ENCODE measurements at places on chromosomes 11 and 22.
A peak's percentile ranks its signal among the peaks of the same experiment; 100 is the strongest.

- no peak for DNase-seq
Observed at GRCh38 chr11:118343981-118344515, at the start of gene CD3G. Gene CD3G, plus strand, starts transcription at chr11:118344344. Its CDS starts 80 bp downstream, at chr11:118344424.

- no peak for DNase-seq
Observed at GRCh38 chr11:34271727-34272126, 86.1 kb downstream of the ABTB2 start.

GRCh38 chr22:48104766-48105165, 1342.3 kb downstream of the TBC1D22A start:
- no peak for DNase-seq

GRCh38 chr11:62487738-62488551, 58.7 kb downstream of the AHNAK start:
- DNase-seq = peak; percentile 27

DNA sequence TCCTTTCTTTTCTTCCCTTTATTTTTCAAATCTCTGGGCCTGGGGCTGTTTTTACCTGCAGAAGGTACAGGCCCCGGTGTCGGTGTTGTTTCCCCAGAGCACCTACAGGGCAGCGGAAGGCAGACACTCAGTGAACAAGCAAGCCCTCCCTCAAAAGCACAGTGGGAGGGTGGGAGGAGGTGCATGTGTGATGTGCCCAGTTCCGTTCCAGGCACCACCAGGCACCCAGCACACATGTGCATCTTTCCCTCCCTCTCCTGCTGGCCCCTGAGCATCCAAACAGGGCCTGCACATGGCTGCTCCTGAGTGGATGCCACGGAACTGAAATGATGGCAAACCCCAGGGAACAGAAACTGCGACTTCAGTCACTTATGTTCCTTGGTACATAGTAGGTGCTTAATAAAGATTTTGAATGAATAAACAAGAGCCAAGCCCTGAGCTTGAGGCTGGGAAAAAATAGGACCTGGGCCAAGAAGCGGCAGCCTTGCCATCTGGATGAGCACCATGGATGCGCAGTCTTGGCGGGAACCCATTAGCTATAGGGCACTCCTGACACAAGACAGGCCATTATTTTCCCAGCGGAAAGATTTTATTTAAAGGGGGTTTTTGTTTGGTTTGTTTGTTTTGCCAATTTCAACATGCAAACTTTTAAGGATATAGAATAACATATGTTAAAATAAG, 47.8 kb downstream of the ARRB1 start:
- DNase-seq = peak; percentile 73

DNA sequence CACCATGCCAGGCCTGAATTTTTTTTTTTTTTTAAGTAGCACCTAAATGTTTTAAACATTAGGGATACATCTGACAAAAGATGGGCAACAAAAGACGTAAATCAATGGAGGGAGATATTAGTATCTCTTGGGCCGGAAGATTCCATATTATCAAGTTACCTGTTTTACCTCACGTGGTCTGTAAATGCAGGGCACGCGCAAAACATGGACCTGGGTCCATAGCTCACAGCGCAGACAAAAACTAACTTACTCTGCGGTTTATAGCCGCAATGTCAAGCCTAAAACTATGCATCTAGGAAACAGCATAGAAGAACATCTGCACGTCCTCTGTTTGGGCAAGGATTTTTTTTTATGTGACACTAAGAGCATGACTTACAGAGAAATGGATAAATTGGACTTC, 31.5 kb upstream of the PANX2 start:
- DNase-seq = no peak

- no peak for DNase-seq
Observed at GRCh38 chr22:43861529-43861928, 784 bp downstream of the SULT4A1 start.

GRCh38 chr11:7597620-7598019, 75.7 kb downstream of the CYB5R2 start:
- no peak for DNase-seq

DNA sequence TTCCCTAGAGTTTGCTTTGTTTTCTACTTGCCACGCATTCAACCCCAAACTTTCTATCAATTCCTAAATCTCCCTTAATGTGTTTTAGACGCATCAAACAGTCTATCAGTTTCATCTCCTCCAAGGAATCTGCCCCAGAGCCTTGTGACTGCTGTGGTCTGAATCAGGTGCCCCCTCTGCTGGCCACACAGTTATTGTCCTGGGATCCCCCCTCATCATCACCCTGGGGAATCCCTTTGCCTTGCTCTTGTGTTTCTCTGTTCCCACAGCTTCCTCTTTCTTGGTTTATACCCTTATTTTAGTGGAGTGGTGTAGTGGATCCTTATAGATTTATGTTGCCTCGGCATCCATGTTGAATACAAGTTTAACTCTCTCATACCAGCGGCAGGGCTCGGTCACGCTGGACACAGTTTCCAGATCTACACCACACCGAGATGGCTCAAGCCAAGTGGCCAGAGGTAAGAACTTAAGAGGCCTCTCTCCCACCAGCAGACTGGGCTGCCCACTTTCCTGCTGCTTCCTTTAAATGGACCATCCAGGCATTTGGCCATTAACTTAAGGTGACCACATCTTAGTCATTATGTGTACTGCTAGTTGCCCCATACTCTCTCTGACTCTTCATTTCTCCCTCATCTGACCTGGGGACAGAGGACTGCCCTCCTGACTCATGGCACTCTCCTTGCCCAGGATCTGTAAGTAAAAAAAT, 8.2 kb downstream of the UPB1 start:
- no peak for DNase-seq

DNA sequence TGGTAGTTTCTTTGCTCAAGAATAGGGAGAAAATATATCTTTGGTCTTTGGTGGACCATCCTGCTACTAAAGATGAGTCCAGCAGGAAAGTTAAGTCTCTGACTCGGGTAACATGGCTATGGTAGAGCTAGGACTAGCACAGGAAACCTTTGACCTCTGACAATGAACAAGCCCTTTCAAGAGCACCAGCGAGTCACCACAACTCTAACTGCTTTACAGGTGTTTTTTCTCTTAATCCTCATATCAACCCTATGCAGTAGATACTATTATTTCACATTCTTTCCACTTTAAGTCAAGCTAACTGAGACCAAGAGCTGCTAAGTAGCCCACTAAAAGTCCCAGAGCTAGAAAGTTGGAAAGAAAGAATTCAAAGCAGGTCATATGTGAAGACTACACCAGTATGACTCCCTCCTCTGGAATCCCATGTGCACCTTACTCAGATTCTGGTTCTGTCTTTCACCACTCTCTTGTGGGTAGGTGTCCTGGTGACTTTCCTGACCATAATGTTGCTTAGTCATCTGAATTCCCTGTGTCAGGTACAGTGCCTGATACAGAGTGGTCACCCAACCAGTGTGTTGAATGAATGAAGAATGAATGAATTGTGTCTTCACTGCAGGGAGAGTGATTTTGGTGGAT, 53.8 kb upstream of the ME3 start:
- DNase-seq = no peak

GRCh38 chr11:22674470-22675439, 8.3 kb downstream of the GAS2 start:
- DNase-seq = no peak

DNA sequence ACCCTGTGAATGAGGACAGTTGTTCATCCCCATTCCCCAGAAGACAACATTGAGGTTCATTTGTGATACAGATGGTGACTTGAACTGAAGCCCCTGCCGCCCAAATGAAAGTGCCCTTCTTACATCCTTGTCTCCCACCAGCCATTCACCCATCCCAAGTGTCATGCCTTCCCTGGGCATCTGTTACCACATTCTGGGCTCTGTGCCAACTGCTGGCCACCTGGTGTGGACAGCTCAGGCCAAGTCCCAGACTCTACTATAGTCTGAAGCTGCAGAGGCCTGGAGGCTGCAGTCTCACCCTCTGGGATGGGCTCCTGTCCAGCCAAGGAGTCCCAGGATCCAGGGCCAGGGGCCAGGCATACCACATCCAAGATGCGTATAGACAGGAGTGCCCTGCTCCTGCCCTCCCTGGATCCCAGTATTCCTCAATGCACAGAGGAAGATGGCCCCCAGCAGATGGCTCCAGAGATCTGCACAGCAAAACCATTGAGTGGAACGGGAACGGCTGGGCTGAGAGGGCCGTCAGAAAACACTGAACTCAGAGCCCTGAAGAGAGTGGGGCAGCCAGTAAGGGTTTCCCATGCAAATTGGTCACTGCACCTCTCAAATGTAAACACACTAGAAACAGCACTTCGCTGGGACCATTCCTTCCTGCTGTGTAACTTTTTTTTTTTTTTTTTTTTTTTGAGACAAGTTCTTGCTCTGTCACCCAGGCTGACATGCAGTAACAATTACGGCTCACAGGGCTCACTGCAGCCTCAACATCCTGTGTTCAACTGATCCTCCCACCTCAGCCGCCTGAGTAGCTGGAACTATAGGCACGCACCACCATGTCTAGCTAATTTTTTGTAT, 22.8 kb downstream of the ARRB1 start:
- DNase-seq = peak; percentile 92

DNA sequence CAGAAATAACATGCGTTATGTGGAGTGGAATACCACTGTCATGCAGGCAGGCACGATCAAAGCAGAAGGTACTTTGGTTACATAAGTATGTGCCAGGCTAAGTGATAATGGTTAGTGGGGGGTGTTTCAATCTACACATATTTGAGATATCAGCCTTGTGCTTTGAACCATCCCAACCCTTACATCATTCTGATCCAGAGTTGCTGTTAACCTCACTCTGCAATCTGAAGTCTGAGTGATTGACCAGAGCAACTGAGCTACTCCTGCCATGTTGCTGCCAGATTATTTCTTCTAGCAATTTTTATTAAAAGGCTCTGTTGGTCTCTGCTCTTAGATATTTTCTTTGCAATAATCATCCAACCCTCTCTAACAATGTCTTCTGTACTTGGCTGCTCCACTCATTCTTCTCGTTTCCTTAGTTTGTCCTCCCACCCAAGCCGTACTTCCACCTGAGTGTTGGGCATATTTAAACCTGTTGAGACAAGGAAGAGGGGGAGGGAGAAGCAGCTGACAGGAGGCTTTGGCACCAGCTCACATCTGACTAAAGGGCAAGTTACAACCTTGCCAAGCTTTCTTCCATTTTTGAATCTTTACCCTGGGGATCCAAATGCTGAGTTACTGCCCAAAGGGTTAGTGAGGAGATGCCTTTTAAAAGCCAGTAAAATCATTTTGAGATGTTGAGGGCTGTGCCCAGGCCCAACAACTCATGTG, 114.1 kb upstream of the SESN3 start:
- peak; percentile 33 for DNase-seq

GRCh38 chr11:2703363-2704141, 3.8 kb upstream of the KCNQ1OT1 start:
- DNase-seq = no peak

- no peak for DNase-seq
Observed at GRCh38 chr22:31579835-31580242, 82.2 kb downstream of the PISD start.

DNA sequence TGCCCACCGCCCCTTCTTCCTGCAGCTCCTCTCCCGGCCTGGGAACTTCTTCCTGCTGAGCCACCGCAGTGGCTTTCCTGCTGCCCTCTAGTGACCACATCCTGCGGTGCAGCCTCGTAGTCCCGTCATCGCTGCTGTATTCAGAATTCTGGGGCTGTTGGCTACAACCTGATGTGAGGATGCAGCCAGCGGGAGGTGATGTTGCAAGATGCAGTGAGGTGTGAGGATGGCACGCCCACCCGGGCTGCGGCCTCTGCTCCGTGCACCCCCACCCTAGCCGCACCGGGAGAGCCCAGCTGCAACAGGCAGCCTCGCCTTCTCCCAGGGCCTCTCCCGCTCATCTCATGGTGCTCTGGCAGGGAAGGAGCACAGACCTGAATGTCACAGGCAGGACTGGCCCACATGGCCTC, 10.1 kb downstream of the CHST1 start:
- peak; percentile 39 for DNase-seq

DNA sequence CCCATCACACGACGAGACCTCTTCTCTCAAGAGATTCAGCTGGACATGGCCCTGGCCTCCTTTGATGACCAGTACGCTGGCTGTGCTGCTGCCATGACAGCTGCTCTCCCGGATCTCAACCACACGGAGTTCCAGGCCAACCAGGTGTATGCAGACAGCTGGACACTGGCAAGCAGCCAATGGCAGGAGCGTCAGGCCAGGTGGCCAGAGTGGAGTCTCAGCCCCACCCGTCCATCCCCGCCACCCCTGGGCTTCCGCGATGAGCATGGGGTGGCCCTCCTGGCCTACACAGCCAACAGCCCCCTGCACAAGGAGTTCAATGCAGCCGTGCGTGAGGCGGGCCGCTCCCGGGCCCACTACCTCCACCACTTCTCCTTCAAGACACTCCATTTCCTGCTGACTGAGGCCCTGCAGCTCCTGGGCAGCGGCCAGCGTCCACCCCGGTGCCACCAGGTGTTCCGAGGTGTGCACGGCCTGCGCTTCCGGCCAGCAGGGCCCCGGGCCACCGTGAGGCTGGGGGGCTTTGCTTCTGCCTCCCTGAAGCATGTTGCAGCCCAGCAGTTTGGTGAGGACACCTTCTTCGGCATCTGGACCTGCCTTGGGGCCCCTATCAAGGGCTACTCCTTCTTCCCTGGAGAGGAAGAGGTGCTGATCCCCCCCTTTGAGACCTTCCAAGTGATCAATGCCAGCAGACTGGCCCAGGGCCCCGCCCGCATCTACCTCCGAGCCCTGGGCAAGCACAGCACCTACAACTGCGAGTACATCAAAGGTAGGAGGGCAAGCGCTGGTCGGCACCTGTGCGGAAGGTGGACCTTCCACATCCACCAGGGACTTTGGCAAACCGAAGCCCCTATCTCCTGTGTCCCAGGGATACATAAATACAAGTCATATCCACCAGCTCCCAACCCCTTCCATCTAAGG, 11.3 kb downstream of the CHRNA10 start:
- no peak for DNase-seq

DNA sequence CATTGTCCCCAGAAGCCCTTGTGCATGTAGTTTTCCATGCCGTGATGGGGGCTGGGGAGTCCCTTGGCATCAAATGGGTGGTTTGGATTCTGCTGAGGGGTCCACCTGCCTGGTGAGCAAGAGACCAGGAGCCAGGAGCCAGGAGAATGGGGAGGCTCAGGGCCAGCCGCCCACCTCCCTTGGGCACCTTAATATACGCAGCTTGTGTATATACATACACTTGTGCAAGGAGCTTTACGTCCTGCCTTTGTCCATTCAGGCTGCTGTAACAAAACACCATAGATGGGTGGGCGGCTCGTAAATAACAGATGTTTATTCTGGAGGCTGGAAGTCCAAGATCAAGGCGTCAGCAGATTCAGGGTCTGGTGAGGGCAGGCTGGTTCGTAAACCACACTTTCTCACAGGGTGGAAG, 62.5 kb downstream of the SMIM38 start:
- DNase-seq = no peak

DNA sequence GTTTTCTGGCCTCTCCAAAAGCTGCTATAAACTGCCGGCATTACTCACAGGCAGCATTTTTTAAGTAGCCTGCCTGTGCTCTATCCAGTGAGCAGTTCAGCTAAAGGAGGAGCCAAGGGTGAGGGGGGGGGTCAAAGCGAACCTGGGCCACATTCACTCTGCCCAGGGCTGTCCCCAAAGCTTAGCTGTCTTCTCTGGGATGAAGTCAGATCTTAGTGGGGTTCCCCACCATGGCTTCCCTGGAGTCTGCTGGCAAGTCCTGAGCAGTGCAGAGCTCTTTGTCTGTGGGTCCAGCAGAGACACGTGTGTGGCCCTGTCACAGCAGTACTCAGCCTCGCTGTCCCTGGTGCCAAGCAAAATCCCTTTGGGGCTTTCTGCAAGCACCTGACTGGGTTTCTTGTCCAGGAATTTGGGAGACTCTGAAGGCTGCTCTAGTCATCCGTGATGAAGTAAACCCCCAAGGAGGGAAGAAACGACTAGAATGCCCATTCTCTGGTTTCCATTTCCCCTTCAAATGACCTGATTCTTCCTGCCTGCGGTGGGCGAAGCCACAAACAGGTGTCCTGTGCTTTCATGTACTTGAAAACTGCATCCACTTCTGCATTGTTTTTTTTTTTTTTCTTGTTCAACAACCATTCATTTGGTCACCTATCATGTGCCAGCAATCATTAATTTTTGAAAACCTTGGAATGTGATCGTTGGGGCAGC, 2.6 kb downstream of the KCNJ5 start:
- no peak for DNase-seq
